ENCODE measurements at places on chromosomes 2 and 18.

DNA sequence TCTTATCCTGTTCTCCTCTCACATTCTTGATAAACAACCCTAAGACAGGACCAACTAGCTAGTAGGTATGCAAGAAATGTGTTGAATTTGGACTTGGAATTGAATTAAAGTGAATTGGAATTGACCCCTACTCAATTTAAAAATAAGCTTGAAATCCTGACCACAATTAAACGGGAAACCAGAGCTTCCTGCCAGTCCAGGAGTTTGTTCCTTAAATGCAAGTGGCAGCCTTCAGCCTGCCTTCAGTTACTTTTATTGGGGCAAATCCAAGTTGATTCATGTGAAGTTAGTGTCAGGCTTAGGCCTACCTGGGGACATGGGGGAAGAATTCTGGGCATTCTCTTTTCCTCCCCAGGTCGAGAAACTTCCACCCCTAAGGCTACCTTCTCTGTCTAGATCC lies 457.6 kb downstream of the BCL11A start:
- no peak for DNase-seq

DNA sequence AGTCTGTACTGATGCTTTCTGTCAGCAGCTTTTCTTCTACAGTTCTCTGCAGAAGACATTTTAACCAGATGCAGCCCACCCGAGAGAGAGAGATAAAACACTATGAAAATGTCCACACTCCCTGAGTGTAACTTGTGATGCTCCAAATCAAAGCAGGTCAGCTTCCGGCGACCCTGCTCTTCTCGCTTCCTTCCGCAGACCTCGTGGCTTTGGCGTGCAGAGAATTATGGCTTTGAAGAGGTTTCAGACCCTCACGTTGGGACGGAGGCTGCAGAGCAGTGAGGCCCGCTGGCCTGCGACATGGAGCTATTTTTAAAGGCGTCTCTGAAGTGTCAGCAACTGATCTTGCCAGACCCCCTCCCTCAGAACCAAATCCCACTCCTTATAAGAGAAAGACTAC lies 41.8 kb downstream of the TMEM163 start:
- DNase-seq = no peak

DNA sequence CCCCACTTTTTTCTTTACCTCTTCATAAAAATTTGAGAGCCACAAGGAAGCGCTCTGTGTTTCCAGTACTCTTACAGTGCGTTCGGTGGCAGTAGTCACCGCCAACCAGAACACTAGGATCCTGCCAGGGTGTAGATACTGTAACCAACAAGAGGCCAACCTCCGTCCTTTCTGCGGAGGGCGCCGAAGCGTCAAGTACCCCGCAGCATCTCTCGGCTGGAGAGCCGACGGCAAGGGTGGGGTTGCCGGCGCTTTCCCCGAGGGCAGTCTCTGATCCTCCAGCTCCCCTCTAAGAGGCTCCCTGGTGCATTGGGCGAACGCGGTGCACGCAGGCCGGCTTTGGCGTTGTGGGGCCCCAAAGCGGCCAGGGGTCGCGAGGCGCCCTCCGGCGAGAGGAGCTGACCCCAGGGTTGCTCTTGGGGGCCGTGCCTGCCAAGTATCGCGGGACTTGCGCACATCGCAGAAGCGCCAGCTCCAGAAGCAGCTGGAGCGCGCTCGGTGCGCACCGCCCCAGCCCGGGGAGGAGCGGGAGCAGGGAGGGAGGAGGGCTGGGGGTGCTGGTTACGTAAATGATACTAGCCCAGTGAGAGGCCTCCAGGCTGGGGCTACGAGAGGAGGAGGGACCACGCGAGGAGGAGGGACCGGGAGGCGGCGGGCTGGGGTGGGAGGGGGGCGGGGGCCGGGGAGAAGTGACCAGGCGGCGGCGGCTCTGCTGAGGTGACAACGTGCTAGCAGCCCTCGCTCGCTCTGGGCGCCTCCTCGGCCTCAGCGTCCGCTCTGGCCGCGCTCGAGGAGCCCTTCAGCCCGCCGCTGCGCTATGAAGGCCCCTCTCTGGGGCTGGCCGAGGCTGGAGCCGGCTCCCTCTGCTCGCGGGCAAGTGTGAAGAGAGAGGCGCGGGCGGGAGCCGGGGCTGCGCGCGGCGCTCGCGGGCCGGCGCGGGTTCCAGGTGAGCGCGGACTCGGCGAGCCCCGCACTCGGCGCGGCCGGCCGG lies at the start of gene GALNT13:
Gene GALNT13 (plus strand): TSS at position 692 of the 991 bp plus-strand sequence.
- DNase-seq = peak; percentile 38

GRCh38 chr2:220969348-220969747 lies 602.8 kb downstream of the EPHA4 start:
- DNase-seq = no peak

GRCh38 chr2:45921921-45922320 lies 270.4 kb downstream of the PRKCE start:
- DNase-seq = no peak

DNA sequence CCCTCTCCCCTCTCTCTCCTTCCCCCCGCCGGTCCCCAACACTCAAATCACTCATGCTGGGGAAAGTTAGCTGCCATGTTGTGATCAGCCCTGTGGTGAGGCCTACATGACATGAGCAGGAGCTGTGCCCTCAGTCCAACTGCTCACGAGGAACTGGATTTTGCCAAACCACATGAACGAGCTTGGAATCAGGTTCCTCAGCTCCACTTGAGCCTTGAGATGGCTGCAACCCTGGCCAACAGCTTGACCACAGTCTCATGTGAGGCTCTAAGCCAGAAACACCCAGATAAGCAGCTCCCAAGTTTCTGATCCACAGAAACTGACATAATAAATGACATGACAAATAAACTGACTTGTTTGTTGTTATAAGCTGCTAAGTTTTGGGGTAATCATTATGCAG lies 38.4 kb downstream of the ARL4C start:
- no peak for DNase-seq

- DNase-seq = no peak
These were observed 101.4 kb downstream of the COLEC12 start for GRCh38 chr18:398935-399630.

GRCh38 chr18:45730832-45731575 lies 7.0 kb downstream of the SLC14A1 start:
- DNase-seq = no peak

GRCh38 chr18:23198217-23198845 lies 63.0 kb downstream of the CABLES1 start:
- no peak for DNase-seq

- DNase-seq = no peak
These were observed 51.8 kb upstream of the BIN1 start for GRCh38 chr2:127158614-127159290.

- no peak for DNase-seq
These were observed 1.8 kb downstream of the SLC23A3 start for GRCh38 chr2:219167997-219168396.

DNA sequence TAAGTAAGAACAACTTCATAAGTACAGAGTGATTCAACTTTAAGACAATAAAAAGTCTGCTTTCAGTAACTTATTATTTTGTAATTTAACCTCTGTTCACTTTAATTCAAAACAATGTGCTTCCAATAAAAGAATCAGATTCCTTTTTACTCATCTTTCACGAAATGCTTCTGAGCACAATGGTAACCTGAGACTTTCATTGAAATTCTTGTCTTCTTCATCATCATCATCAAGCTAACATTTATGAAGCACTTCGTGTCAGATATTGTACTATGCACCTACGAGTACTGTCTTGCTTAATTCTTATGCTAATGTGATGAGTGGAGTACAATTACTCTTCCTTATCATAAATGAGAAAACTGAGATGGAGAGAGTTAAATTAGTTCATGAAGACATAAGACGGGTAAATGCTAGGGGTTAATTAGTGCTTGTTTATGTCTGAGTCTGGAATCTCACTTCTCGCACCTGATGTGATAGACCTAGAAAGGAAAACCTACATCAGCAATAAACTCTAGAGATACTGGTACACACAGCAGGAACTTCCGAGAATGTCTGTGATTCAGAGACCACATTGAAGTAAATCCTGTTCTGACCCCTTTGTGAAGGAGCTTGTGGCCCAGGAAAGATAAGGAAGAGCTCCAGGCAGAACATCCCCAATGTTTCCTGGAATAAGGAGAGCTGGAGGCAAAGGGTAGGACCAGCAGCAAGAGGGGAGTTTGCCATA lies 227.6 kb upstream of the ETAA1 start:
- DNase-seq = no peak

GRCh38 chr2:193336781-193337180 lies 1142.0 kb upstream of the TMEFF2 start:
- DNase-seq = no peak

GRCh38 chr18:79770826-79771225 lies 26.9 kb upstream of the KCNG2 start:
- no peak for DNase-seq

DNA sequence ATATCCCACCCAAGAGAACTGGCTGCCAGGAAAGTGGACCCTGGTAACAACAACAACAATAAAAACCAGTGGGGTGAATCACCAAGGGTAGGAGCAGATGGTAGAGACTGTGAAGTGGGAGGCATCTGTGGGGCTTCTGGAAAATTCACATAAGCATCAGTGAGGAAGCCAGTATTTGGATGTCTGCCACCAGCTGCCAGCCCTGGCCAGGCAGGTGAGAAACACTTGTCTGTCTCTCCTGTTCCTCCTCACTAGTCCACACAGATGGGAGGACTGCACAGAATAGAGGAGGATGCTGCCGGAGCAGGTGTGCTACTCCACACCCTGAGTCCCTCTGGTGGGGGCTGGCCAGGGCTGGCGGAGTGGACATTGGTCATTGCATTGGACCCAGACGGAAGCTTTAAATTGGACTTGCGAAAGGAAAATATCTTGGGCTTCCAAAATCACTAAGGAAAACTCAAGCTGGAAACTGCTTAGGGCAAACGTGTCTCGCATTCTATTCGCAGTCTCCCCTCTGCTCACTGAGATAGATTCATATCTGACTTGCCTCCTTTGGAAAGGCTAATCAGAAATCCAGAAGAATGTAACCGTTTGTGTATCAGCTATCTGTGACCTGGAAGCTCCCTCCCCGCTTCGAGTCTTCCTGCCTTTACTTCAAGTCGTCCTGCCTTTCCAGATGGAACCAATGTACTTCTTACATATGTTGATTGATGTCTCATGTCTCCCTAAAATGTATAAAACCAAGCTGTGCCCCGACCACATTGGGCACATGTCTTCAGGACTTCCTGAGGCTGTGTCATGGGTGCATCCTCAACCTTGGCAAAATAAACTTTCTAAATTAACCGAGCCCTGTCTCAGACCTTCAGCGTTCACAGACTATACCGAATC lies 69.1 kb downstream of the NAB1 start:
- no peak for DNase-seq

DNA sequence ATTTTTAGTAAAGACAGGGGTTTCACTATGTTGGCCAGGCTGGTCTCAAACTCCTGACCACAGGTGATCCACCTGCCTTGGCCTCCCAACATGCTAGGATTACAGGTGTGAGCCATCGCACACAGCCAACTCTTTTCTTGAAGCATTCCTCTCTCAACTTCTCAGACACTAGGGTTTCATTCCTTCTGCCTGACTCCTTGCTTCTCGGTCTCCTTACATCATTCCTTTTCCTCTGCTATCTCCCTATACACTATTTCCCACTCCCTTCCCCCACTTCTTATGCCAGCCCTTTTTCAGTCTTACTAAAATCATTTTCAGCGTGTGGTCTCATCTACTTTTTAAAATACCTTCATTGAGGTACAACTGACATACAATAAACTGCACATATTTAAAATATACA lies 6.1 kb downstream of the SOS1 start:
- no peak for DNase-seq

DNA sequence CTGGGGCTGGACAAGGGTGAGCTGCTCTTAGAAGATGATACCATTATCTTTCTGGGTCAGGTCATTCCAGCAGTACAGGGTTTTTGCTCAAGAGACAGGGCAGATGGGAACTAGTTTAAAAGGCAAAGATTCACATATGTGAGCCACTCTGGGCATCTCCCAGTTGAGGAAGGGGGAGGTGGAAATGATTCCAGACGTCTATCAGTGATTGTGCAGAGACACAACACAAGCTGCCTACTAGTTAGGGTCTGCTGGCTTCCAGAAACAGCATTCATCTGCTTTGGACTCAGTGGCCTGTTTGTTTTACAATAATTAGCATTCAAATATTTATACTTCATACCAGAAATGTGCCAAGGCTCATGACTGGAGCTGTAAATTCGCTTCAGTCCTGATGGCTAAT lies 32.3 kb downstream of the ST6GAL2 start:
- no peak for DNase-seq

DNA sequence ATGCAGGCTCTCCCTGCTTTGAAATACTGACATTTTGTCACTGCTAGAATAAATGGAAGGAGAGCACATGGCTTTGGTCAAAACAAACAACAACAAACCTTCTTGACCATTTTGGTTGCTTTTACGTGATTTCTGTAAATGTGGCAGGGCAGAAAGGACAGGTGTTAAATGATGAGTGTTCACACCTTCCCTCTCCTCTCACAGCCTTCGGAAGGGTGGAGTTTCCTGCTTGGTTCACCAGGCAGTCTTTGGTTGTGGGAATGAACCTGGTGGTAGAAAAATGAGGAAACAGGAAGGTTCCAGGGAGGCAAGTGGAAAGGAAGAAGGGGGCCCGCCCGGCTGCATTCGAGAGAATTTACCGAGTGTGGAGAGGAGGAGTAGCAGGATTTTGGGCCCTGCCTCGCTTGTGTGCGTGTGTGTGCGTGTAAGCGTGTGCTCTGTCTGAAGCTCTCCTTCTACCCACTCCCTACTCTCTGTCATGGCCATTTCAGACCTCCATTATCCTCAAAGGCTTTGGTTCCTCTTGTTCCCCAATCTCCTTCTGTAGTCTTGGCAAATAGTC lies 23.7 kb upstream of the SPP2 start:
- no peak for DNase-seq

GRCh38 chr2:23478087-23478932 lies 93.3 kb downstream of the KLHL29 start:
- DNase-seq = no peak

- DNase-seq = no peak
These were observed 25.7 kb downstream of the MDH1 start for GRCh38 chr2:63614448-63614968.

GRCh38 chr2:19287324-19287723 lies 71.1 kb downstream of the OSR1 start:
- DNase-seq = no peak

All from large intestine (tissue), 12 donors.